ENCODE measurements at places on chromosomes 1 and 21.

- DNase-seq = no peak
These were observed 254.2 kb downstream of the GPR52 start for GRCh38 chr1:174702011-174702410.

GRCh38 chr21:45892156-45892915, 89.2 kb upstream of the COL6A1 start:
- DNase-seq = peak; percentile 56

DNA sequence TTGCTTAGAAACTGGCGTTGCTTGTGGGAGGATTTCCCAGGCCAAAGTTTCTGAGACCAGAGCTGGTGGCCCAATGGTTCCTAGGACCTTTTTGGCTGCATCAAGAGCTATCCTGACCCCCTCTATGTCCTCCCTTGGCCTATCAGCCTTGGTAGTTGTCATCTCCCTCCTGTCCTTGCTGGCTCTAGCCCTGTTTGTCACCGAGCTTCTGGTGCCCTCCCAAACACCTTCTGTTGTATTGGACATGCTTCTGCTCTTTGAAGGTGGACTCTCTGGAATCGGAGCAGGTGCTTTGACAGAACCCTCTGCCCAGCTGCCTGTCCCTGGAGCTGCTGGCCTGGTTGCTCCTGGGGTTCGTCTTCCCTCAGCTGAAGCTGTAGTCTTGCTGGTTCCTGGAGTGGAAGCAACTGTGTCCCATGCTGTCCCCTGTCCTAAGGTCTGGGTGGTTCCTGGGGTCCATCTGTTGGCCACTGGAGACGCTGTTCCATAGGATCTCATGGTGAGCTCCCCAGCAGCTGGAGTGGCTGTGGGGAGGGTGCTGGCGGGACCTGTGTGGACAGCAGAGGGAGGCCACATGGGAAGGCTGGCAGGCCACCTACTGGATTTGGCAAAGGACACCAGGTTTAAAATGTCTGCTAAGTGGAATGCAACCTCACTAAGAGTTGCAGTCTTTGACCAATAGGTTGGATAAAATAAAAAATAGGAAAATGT, 9.4 kb downstream of the FCAMR start:
- DNase-seq = no peak

GRCh38 chr1:7319196-7319595, 451.9 kb upstream of the VAMP3 start:
- no peak for DNase-seq

DNA sequence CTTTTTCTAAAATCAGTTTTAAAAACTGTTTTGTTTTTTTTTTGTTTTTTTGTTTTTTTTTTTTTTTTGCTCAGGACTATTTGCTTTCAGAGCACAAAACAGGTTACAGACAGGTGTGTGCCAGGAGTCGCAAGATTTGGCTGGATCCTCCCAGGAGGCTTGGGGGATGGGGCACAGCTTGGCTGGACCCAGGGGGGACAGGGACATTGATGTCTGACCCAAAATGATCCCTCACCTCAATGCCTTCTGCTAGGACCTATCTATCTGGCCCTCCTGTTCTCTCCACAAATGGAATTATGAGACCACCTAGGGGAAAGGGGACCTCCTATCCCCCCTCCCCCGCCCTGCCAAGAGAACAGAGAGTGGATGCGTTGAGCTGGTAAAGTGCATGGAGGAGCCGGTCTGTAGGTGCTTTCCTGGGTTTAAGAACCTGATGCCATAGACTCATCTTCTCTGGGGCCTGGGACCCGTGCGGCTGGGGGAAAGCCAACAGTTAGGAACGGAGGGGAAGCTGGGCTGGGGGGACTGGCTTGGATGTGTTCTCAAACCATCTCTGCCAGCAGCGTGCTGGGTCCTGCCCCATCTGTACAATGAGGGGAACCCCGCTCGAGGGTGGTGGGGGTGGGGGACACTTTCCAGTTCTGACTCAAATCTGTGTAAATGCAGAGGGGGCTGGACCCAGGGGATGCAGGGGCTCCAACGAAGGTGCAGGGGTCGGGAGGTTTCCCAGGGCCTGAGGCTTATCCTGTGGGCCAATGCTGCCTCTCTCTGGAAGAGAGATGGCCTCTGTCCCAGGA, 28.9 kb downstream of the RUNX3 start:
- DNase-seq = no peak

DNA sequence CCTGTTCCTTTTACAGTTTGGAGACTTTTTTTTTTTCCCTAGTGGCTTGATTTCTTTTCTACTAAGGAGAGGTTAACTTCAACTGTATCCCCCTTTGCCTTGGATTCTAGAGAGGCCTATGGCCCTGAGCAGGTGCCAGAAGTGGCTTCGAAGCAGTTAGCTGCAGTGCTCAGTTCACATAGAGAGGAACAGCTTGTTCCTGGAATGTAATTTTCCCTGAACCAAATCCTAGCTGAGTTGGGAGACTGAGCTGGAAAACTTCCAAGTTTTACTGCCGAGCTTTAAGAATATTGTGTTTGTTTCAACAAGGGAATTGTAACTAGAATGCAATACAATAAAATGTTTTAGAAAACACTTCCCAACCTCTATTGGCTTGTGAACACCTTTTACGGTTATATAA, 17.5 kb downstream of the RD3 start:
- peak; percentile 77 for DNase-seq

GRCh38 chr21:45074048-45074817, at the start of gene ADARB1:
TSS of gene ADARB1 (plus strand) at chr21:45074580. CDS start at chr21:45171657, 97,077 bp downstream.
- peak; percentile 97 for DNase-seq

GRCh38 chr1:37404711-37405110, 69.7 kb upstream of the ZC3H12A start:
- peak; percentile 21 for DNase-seq

DNA sequence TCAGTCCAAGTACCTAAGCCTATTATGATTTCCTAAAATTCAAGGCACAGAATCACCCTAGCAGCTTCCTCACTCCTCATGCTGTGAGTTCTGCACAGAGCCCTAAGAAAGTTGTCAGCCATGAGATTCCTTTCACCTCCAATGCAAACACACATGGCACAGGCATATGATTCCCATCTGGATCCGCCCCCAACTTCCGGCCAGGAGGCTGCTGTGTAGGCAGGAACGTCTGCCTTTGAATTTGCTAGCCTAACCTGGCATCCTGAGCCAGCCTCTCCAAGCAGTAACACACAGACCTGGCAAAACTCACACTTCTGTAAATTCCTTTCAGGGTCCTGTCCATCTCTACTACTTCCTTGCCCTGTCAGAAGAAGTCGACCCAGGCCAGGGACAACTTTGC, 521.1 kb upstream of the BEND5 start:
- peak; percentile 88 for DNase-seq

DNA sequence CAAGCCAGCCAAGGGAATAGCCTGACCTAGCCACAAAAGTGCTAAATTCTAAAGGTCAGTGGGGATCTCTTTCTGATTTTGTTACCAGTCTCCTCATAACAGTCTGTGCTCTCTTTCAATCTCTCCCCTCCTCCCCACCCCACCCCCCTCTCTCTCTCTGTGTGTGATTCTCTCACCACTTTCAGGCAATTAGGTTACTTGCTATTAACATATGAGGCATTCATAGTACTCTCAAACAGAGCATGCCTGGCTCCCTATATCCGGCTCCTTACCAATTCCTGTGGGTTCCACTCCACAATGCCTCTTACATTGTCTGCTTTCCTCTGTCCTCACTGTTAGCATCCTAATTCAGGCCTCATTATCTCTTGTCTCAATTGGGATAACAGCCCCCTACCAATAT, 464.3 kb upstream of the DEPDC1 start:
- DNase-seq = peak; percentile 3

GRCh38 chr1:170097449-170097948, 23.0 kb upstream of the KIFAP3 start:
- peak; percentile 50 for DNase-seq

DNA sequence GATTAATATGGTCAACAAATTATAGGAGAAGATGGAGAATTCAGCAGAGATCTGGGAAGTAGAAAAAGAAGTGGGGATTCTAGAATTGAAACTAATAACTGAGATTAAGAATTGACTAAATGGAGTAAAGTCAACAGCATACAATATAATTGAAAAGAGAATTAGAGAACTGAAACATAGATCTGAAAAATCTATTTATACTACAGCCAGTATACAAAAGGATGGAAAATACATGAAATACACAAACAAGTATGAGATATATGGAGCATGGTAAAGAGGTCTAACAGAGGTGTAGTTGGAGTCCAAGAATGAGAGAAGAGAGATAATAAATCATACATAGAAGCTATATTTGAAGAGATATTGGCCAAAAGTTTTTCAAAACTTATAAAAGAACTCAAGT, 235.2 kb downstream of the FGGY start:
- no peak for DNase-seq

- DNase-seq = no peak
These were observed 3.0 kb upstream of the RGS8 start for GRCh38 chr1:182687361-182687760.

- no peak for DNase-seq
These were observed 262.6 kb downstream of the PCP4 start for GRCh38 chr21:40129809-40130208.

GRCh38 chr1:107804134-107804533, 160.8 kb downstream of the VAV3 start:
- DNase-seq = no peak

- no peak for DNase-seq
These were observed 35.7 kb downstream of the PCP4 start for GRCh38 chr21:39902986-39903385.

- no peak for DNase-seq
These were observed 105.6 kb downstream of the PLPP3 start for GRCh38 chr1:56473582-56474270.

GRCh38 chr1:107673006-107673405, 292.0 kb downstream of the VAV3 start:
- no peak for DNase-seq

- no peak for DNase-seq
These were observed 13.9 kb upstream of the COL18A1 start for GRCh38 chr21:45390831-45391742.

- DNase-seq = no peak
These were observed 5.7 kb upstream of the ATG4C start for GRCh38 chr1:62778208-62778607.

GRCh38 chr1:50846224-50846839, 113.7 kb downstream of the FAF1 start:
- DNase-seq = no peak

DNA sequence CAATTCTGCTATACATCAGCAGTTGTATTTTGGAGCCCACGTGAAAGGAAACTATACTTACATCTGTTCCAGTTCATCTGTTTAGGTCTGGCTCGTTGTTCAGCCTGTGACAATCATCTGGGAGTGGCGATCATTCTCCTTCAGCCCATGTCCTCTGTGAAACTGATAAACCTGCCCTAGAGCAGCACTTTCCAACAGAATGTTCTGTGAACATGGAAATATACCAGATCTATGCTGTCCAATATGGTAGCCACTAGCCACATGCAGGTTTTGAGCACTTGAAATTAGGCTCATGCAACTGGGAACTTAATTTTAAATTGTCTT, 24.5 kb upstream of the COQ8A start:
- no peak for DNase-seq

DNA sequence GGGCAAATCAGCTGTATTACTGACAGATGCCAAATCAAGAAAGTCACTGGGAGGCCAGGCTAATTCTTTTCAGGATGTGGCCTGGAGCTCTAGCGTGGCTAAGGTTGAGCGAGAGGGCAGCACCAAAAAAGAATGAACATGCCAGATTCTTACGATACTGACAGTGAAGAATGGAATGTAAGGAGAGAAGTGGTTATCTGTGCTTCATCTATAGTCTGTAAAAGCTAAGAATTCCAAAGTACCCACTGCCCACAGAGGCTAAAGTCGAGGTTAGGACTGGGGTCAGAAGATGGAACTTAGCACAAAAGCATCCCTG, 32.7 kb downstream of the TFAP2E start:
- DNase-seq = no peak

GRCh38 chr1:62040973-62041372, 153.7 kb upstream of the L1TD1 start:
- peak; percentile 90 for DNase-seq

GRCh38 chr1:22803833-22804232, 93.2 kb downstream of the EPHB2 start:
- DNase-seq = no peak

GRCh38 chr1:41390166-41390565, 28.9 kb downstream of the FOXO6 start:
- DNase-seq = peak; percentile 76

DNA sequence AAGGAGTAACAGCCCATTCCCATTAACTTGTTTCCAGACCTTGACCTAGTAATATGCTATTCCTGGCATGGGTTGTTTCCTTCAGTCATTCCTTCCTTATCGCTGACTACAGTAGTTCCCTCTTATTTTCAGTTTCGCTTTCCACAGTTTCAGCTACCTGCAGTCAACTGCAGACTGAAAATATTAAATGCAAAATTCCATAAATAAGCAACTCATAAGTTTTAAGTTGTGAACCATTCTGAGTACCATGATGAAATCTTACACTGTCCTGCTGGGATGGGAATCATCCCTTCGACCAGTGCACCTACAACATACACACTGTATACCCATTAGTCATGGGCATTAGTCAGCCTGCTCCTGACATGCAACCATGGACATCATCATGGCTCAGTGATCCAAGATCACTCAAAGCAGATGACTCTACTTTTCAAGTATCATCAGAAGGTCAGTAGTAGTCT, 66.7 kb downstream of the CCDC30 start:
- no peak for DNase-seq

DNA sequence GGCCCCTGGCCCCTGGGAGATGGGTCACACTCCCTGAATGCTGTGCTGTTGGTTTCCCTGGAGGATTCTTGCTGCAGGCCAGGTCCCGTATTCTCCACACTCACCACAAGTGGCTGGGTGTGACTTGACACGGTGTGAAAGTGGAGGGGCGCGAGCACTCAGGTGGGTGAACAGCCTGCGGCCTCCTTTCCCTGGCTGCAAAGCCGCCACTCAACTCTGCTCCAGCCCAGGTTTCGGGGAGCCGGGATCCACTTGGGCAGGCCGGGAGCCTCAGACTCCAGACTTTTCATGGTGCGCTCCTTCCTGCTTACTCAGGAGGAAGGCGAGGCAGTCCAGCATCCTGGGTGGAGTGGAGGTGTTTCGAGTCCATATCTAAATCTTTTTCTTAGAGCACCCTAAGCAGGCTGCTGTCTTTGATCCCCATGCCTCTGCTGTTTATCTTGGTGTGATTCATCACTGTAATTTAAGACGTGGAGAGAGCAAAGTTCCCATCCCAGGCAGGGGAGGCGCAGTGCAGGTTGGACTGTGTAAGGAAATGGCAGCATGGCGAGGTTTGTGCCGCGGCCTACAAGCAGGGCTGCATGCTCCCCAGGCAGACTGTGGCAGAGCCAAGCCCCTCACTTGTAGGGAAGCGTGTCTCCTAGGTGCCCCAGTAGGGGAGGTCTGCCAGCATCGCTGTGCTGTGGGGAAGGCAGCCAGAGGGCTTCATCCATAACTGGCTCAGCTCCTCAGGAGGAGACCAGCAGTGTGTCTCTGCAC, 29.6 kb downstream of the VANGL1 start:
- peak; percentile 34 for DNase-seq

- DNase-seq = no peak
These were observed 14.4 kb downstream of the LRRC38 start for GRCh38 chr1:13499422-13499821.

DNA sequence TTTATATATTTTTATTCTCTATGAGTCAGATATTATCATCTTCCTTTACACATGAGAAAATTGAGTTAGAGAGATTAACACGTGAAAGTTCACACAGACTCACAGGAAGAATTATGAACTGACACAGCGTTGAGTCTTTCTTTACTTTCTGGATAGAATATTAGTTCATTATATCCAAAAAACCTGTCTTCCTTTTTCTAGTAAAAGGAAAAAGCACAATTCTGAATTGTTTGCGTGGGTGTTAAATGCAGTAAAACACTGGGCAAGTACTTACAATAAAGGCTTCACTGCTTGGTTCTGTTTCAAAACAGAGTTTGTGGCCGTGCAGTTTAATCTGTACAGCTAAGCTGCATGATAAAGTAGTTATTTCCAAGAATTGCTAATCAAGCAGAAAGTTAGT, 10.8 kb downstream of the MAGI3 start:
- DNase-seq = no peak

Data from NCI-H69 (cell line).